AG09309 (cell line): ENCODE measurements at places on chromosomes 1 and 21.

DNA sequence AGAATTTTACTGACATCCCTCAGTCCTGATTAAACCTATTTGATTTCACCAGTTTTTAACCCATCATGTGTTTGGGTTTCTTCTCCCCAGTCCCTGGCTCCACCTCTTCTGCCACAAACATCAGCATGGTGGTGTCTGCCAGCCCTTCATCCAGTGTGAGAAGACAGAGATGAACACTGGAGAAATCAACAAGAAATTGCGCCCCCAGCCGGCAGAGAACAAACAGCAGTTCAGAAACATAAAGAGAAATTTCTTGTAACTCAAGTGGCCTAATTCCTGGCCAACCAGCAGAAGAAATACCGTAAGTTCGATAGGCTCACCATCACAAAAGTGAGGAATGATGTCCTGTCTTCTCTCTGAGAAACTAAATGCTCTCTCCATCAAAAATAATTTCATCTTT, 18.3 kb downstream of the S100A11 start:
- no peak for DNase-seq

GRCh38 chr1:58206749-58207148, 339.8 kb downstream of the OMA1 start:
- no peak for DNase-seq

GRCh38 chr1:211305044-211305443, 21.6 kb upstream of the TRAF5 start:
- DNase-seq = no peak

DNA sequence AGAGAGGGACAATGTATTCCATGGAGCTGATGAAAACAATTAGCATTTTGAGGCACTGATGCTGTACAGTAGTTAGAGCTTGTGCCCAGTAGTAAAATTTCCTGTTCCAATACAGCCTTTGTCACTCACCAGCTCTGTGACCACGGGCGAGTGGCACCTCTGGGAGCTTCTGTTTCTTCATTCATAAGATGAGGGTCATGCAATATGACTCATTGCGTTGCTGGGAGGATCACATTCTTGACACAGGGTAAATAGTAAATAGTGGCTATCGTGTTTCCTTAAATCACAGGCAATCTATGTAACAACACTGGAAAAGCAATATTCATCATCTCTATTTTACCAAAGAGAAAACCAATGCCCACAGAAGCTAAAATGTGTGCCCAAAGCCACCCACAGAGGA, 4.5 kb upstream of the LRRC52 start:
- DNase-seq = no peak

GRCh38 chr21:36035381-36035791, 24.9 kb downstream of the SETD4 start:
- DNase-seq = no peak

GRCh38 chr1:2086446-2087078, 36.4 kb downstream of the PRKCZ start:
- no peak for DNase-seq

DNA sequence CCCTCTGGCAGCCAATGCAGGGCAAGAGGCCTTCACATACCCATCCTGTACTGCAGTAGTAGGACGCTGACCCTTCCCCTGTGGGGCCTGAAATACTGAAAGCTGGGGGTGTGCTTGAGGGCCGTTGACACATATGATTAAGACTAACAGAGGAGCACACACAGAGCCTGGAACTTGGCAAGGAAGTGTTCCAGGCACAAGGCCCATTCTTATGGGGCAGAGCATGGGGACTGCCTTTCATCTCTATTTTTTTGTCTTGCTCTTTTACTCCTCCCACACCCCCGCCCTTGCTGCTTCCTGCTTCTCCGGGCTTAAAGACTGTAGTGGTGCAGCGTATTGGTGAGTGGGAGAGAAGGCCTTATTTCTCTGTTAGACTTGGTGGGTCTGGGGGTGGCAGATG, 137.4 kb downstream of the BACH1 start:
- no peak for DNase-seq

- DNase-seq = no peak
Observed at GRCh38 chr1:28458237-28459228, 47.3 kb upstream of the RCC1 start.

- DNase-seq = no peak
Observed at GRCh38 chr1:77888781-77889642, 588 bp downstream of the NEXN start.

DNA sequence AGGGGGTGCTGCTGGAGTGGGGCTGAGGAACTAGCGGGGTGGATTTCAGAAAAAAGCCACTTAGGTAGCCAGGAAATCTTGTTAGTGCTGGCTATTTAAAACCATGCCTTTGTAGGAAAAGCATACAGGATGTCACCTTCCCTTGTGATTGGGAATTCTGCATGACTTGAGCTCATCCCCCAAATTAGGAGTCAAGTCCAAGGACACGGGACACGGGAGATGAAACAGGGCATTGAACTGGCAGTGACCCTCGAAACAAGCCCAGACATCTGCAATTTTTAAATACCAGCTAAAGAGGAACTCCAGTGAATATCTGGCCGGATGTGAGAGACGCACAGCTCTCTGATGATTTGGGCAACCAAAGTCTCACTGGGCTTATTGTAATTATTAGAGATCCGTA, 32.8 kb downstream of the C2CD2 start:
- no peak for DNase-seq

- no peak for DNase-seq
Observed at GRCh38 chr1:47709872-47710231, 272.0 kb downstream of the FOXD2 start.

DNA sequence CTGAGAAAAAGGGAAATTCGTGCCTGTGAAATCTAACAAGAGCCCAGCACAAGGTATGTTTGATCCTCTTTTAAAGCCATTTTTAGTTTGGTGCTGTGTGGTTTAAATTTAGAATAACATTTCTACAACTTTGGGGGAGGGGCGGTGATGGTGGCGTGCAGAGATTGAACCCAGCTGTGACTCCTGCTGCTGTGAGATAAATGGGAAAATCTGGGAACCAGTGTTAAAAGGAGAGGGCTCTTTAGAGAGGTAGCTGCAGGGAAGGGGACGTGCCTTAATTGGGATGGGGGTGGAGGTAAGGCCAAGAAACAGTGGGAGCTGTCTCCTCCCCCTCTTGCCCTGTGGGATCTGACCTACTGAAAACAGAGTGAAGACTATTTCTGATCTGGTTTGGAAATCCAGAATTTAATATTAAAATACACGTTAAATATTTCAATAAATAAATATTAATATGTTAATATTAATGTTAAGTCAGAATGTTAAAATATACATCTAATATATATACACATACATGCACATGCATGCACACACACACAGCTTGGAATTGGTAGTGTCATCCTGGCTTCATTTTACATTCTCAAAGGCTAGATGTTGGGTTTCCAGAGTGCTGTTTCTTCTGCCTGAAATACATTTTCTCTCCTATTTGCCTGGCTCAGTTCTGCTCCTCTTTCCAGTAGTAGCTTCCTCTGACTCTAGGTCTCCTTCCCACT, 30.1 kb upstream of the DNAJC6 start:
- DNase-seq = no peak

- DNase-seq = no peak
Observed at GRCh38 chr1:41444246-41444645, 40.2 kb downstream of the EDN2 start.

DNA sequence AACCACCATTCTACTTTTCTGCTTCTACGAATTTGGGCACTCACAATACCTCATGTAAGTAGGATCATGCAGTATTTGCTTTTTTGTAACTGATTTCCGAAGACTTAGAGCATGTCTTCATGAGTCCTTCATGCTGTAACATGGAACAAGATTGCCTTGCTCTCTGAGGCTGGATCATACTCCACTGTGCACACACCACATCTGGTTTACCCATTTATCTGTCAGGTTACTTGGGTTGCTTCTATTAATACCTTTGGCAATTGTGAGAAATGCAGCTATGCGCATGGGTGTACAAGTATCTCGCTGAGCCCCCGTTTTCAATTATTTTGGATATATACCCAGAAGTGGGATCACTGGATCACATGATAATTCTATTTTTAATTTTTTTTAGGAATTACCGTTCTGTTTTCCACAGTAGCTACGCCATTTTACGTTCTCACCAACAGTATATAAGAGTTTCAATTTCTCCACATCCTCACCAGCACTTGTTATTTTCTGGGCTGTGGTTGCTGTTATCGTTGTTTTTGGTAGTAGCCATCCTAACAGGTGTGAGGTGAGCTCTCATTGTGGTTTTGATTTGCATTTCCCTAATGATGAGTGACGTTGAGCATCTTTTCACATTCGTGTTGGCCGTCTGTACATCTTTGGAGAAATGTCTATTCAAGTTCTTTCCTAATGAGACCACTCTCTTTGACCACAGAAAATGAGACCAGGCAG, 10.7 kb upstream of the SLC2A5 start:
- no peak for DNase-seq

- no peak for DNase-seq
Observed at GRCh38 chr1:212500983-212501382, 68.3 kb downstream of the NENF start.
